ENCODE measurements at places on chromosomes 4 and X.

DNA sequence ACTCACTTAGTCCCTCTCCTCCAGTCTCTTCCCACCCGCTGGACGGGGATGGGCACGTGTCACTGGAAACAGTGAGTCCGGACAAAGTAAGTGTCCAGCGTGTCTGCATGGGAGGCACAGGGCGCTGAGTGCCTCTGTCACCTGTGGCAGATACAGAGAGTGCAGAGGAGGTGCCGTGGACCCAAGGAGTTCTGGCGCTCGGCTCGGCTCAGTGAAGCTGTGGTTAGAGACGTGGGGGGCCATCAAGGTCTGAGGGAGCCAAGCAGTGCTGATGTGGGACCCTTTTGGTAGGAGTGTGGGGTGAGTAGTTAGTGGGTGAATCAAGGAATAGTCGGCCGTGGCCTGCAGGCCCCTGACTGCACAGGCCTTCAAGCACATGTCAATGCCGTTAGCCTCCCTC lies 40.1 kb upstream of the MSANTD1 start:
- DNase-seq, result no peak

- DNase-seq, result no peak
These were observed 47.4 kb downstream of the FREM3 start for GRCh38 chr4:143653031-143653430.

- no peak for DNase-seq
These were observed 56.7 kb upstream of the HUWE1 start for GRCh38 chrX:53743244-53743643.

DNA sequence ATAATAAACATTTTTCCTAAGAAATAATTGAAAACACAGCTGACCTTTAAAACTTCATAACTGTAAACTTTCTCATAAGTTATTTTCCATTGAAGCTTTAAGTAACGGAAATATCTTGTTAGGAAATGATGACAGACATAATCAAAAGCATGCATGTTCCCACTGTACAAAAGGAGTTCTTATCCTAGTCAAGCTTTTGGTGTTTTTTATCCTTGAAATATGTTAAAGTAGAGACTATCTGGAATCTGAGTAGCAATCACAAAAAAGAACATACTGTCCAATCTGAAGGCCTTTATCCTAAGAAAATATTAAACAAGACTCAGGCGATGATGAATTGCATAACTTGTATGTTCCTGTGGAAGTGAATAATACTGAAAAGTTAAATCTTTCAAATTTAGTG lies 14.4 kb downstream of the GEMIN8 start:
- DNase-seq, result no peak

GRCh38 chr4:74097631-74098426 lies 1.2 kb downstream of the CXCL2 start:
- peak; percentile 54 for DNase-seq

DNA sequence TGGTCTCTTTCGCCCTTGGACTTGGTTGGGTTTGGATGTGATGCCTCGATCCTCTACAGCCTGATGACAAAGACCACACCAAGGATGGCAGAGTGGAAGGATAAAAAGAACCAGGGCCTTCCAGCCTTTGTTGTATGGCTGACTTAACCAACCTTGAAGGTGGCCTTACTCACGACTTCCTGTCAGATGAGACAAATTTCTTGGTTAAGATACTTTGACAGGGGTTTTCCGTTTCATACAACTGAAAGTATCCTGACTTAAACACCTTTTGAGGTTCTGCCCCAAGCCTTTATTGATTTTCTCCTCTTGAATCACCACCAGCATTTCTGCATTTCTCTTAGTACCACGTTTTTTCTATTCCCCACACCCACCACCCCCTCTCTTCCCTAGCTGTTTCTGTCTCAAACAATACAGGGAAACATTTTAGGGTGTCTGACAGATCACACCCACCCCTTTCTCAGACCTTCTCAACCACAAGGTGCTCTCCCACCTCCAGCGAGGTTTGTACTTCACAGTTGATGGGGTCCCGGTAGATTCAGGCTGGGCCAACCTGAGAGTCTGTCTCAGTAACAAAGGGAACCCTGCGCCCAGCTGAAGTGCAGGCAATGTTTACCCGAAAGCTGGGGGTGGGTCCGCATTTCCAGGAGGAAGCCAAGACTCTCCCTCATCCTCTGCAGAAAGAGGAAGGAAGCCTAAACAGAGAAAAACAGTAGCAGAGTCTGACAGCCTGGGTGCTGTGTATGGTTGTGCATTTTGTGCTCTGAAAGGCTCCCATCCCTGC lies 5.0 kb upstream of the TSPAN5 start:
- no peak for DNase-seq

GRCh38 chr4:94370533-94371254 lies 28.1 kb upstream of the HPGDS start:
- DNase-seq, result no peak

GRCh38 chr4:72312032-72312650 lies 256.9 kb downstream of the ADAMTS3 start:
- no peak for DNase-seq

- no peak for DNase-seq
These were observed 103.1 kb downstream of the PHEX start for GRCh38 chrX:22135171-22135711.

GRCh38 chrX:134186362-134187121 lies 50.4 kb upstream of the CCDC160 start:
- no peak for DNase-seq

GRCh38 chr4:75723163-75724065 lies 963 bp upstream of the USO1 start:
- peak; percentile 23 for DNase-seq

- no peak for DNase-seq
These were observed 47.3 kb downstream of the SLIT2 start for GRCh38 chr4:20298986-20299385.

- no peak for DNase-seq
These were observed 186.5 kb downstream of the RAP1GDS1 start for GRCh38 chr4:98447648-98448047.

DNA sequence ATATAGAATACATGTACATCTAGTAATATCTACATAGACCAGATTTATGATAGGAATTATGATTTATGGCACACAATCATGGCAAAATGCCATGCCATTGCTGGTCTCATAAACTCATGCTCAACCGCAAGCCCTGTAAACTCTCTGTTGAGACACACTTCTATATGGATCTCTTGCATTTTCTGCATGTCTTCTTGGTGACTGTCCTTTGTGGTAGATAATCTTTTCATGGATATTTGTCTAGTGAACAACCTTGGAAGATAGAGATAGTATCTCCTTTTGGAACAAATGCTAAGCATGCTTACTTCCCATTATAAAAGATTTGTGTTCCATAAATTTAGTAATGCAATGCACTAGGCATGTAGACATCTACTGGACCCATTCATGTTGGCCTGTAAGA lies 328.0 kb downstream of the NAF1 start:
- no peak for DNase-seq

- no peak for DNase-seq
These were observed 254.3 kb downstream of the PACRGL start for GRCh38 chr4:20954541-20954940.

- DNase-seq, result no peak
These were observed 876.4 kb upstream of the SLIT2 start for GRCh38 chr4:19375136-19375804.

DNA sequence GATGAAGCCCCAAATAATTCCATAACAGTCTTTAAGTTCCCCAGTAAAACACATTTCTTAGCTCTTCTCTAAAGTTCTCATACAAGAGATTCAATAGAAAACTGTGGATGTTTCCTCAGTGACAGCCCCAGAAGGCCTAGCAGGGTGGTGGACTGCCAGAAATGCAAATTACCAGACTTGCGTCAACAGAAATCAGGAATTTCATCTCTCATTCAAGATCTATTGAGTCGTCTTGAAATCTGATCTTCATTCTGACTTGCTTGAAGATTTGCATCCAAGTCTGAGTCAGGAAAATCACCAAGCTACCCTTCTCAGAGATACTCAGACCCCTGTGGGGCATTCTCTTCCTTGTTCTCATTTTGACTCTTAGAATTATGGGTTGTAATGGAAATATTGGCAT lies 68.9 kb upstream of the NDP start:
- DNase-seq, result peak; percentile 19

GRCh38 chr4:188439641-188440311 lies 300.5 kb downstream of the TRIML1 start:
- DNase-seq, result no peak

- DNase-seq, result no peak
These were observed 7.3 kb downstream of the NOCT start for GRCh38 chr4:139022835-139023234.

- DNase-seq, result peak; percentile 65
These were observed at the start of gene SULT1B1 for GRCh38 chr4:69760455-69760854. Gene SULT1B1 (minus strand): TSS chr4:69760620. CDS start chr4:69755217, 5,403 bp downstream.

DNA sequence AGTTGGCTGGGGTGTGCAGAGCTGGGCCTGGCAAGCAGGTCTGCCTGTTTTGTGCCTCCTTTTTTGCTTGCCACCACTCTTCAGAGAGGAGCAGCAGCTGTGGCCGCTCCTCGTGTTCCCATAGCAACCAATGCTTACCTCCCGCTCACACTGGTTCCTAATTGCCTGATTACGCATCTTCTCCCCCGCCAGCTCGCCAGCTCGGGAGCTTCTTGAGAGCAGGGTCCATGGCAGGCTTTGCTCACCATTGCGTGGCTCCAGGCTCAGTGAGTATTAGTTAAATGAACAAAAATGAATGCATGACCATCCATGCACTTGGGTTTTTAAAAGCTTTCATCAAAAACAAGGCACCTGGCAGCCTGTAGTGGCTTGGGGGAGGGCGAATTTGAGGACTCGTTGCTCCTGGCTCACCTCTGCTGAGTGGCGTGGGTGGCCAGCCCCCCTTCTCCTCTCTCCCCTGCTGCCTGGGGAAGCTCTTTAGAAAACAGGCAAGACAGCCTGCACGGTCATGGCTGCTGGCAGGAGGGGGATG lies 14.2 kb upstream of the PJA1 start:
- no peak for DNase-seq

DNA sequence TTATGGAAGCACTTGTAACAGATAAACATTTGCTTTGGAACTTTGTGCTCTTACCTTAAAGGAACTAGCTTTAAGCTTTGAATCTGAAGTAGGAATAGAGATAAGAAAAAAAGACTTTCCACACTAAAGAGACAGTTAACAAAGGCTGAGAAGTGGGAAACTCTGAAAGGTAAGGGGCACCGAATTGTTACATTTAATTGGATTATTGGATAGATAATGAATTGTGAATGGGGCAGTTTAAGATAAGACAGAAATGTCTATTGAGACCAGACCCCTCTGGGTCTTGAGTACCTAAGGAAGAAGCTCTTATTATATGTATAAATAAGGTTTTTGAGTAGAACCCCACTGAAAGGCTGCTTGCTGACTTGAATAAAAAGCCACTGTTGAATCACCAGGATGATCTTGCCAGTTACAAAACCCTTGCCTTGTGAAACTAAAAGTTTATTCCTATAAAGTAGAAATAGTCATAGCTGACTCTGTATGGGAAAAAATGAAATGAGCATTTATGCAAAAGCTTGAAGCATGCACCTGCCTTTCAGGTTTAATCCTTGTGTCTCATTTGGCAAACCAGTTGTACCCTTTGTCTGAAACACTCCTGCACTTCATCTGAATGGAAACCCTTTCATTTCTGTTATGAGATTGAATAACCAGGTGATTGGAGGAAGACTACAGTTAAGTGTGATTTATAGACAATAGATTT lies 423.2 kb downstream of the RPA4 start:
- DNase-seq, result peak; percentile 11

DNA sequence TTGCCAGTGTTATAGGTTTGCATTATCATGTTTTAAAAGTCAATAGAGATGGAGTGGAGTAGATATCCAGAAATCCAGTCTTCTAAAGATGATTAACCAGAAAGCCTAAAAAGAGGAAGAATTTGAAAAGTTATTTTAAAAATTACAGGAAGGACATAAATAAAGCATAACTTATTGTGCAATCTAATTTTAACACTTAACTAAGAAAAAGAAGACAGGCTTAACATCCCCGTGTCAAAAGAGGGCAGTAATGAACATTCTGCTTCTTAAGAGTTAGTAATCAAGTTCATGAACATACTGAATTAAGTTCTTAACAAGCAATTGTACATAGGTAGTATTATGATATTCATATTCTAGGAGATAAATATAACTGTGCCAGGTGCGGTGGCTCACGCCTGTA lies 39.3 kb downstream of the ELF2 start:
- DNase-seq, result peak; percentile 53

GRCh38 chr4:55752810-55753209 lies 66.8 kb upstream of the EXOC1L start:
- DNase-seq, result no peak

DNA sequence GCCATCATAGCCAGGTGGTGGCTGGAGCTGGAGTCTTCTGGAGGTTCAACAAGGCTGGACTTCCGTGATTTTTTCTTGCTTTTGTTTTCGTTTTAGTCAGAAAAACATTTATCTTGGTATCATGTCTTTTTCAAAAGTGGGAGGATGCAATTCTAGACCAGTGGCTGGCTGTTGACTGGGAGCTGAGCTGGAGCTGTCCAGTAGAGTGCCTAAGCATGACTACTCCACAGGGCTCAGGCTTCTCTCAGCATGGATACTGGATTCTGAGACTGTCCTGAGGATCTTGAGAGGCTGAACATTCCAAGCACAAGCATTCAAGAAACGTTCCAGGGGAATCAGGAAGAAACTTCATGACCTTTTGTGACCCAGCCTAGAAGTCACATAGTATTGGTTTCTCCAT lies 598.1 kb downstream of the MID1IP1 start:
- DNase-seq, result no peak

GRCh38 chrX:12423346-12423745 lies 285.1 kb downstream of the FRMPD4 start:
- no peak for DNase-seq

GRCh38 chrX:64580605-64581004 lies 185.4 kb upstream of the MTMR8 start:
- DNase-seq, result no peak

GRCh38 chr4:26028793-26029567 lies 115.0 kb downstream of the SMIM20 start:
- DNase-seq, result peak; percentile 64

DNA sequence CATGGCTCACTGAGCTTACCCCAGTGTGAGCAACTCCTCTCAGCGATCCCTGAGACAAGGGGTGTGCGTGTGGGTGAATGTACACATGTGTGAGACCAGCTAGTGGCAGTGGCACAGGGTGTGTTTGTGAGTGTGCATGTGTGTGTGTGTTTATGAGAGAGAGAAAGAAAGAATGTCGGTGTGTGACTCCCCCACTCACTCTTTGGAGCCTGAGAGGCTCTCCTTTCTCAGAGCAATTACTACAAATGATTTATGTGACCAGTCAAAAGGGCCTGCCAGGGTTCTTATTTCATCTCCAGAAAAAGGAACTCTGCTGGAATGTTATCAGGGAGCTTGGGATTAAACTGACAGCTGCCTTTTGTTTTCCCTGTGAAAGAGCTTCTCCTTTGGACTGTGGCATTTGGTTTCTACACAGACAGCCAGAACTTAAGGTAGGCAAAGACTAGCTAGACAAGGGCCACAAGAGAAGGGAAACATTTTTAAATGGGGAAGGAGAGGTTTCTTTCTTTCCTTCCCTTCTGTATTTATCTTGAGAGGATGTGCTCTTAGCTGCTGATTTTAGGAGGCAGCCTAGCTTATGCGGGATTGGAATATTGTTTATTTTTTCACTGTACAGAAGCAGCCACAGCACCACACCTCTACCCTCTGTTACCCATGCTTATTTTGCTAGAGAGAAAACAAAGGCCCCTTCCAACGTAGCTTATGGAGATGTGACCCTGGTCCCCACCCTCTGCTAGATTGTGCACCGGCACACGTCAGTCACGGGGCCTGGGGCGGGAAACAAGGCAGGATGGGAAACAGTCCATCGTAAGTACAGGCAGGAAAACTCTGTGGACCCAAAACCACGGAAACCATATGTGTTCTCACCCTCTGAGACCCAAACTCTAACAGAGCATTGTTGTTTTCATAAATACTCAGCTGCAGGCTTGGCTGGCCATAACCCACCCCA lies 143.5 kb downstream of the MGST2 start:
- DNase-seq, result no peak

GRCh38 chr4:66606908-66607307 lies 936.6 kb upstream of the EPHA5 start:
- no peak for DNase-seq

Measured in inflammatory macrophage treated with lipopolysaccharide for 4 hours (primary cell).